Posterior vena cava (tissue), 2 donors: ENCODE measurements at places on chromosomes 12 and 14.

DNA sequence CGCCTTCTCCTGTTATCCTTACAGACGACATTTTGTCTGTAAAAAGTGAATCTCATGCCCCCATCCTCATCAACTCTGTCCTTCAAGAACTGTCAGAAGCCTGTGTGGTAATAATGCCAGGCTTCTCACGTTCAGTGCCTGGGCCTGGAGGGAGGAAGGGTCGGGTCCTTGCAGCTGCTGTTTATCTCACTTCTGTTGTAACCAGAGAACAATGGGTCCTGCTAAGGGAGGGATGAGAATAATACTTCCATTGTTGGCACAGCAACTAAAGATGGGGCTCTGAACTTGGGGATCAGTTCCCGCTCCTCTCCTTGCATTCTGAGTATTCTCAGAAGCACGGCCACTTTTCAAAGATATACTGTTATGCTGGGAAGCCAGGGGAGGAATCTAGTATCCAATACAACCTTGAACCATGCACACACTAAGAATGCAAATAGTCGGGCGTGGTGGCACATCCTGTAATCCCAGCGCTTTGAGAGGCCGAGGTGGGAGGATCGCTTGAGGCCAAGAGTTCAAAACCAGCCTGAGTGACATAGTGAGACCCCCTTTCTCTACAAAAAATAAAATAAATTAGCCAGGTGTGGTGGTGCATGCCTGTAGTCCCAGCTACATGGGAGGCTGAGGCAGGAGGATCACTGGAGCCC lies 38.8 kb upstream of the NINJ2 start:
- DNase-seq, result no peak

DNA sequence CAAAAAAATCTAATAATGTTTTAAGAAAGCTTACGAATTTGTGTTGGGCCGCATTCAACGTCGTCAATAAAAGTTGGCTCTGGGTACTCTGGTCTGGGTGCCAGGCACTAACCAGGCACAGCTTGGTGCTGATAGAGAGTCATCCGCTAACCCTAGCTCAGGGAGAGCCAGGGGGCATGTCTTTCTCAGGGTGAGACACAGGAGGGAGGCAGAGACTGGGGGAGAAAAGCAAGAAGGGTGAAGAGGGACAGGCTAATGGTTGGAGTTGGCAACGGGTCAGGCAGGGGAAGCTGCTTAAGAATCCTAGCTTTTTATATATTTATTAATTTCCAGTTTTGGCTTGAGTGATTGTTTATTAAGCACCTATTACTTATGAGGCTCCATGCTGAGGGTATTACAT lies 105.0 kb downstream of the CMKLR1 start:
- no peak for DNase-seq

DNA sequence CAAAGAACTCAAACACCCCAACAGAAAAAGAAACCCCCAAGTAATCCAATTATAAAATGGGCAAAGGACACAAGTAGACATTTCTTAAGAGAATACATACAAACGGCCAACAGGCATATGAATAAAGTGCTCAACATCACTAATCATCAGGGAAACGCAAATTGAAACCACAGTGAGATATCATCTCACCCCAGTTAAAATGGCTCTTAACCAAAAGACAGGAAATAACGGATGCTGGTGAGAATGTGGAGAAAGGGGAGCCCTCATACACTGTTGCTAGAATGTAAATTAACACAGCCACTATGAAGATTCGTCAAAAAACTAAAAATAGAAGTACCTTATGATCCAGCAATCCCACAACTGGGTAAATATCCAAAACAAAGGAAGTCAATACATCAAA lies 52.4 kb downstream of the CLMN start:
- DNase-seq, result no peak

DNA sequence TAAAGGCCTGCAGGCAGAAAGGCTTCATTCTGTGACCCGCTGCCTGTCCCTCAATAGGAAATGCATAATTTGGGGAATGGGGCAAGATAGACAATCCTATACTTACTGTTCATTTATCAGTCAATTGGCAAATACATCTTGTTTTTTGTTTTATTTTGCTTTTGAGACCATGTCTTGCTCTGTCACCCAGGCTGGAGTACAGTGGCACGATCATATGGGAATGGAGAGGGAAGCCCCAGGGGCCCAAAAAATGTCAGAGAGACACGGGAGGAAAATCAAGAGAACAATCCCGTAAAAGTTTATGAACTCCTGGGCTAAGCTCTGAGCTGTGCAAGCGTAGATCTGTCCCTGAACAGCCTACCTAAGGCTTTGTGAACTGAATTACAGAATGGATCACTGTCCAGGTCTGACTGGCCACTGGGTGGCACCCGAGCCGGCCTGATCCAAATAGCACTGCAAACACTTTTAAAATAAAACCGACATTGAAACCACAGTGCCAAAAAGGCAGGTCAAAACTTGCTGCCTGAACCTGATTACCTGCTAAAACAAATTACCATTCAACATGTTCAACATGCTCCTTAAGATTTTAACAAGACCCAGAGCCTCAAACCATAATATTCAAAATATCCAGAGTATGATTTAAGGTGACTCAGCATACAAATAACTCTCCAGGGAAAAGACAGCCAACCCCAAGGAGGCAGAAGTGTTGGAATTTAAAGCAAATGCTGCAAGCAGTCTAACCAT lies 11.8 kb downstream of the COPS7A start:
- peak; percentile 84 for DNase-seq

DNA sequence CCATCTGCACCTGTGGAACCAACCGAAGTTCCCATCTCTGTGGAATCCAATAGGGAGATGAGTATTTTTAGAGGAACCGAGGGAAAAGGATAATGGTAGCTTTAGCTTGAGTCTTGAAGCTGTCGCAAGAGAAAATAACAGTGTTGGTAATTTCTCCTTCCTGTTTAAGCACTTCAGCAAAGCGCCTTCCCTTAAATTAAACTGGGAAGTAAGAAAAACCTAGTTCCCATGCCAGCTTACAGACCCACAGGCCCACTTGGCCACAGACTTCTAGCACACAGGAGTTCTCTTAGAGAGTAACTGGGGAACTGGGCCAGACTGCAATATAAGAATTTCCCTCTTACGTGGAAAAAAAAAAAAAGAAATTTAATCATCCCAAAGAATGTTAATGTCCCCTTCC lies 223.8 kb downstream of the EFCAB11 start:
- no peak for DNase-seq

- DNase-seq, result no peak
Measured at GRCh38 chr14:64915797-64916196, 1.5 kb downstream of the CHURC1 start.

GRCh38 chr12:6494258-6494743 lies 399 bp downstream of the NCAPD2 start:
- no peak for DNase-seq

GRCh38 chr14:73269729-73270531 lies 32.6 kb downstream of the PAPLN start:
- no peak for DNase-seq

DNA sequence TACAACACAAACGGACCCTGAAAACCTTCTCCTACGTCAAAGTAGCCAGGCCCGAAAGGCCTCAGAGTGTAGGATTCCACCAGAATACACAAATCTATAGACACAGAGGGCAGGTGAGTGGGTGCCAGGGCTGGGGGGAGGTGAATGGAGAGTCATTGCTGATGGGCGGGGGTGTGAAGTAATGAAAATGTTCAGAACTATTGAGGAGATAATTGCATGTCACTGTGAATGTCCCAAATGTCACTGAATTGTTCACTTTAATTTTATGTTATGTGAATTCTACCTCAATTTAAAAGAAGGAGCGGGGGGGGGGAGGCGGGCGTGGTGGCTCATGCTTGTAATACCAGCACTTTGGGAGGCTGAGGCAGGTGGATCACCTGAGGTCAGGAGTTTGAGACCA lies 36.0 kb downstream of the P2RX4 start:
- no peak for DNase-seq

DNA sequence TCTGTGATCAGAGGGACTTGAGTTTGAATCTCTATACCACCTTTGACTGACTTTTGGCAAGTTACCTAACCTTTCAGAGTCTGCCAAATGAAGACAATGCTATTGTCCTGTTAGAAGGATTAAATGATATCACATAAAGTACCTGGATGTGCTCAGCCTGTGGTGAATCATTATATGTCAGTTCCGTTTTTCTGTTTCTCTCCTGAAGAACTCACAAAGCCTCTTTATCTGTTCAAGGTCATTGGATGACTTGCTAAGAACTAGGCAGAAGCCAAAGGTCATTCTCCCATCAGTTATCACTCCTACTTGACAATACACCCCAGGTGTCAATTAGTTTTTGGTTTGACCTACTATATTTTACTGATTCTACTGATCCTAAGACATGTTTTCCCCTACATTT lies 174.6 kb downstream of the CACNA1C start:
- no peak for DNase-seq

DNA sequence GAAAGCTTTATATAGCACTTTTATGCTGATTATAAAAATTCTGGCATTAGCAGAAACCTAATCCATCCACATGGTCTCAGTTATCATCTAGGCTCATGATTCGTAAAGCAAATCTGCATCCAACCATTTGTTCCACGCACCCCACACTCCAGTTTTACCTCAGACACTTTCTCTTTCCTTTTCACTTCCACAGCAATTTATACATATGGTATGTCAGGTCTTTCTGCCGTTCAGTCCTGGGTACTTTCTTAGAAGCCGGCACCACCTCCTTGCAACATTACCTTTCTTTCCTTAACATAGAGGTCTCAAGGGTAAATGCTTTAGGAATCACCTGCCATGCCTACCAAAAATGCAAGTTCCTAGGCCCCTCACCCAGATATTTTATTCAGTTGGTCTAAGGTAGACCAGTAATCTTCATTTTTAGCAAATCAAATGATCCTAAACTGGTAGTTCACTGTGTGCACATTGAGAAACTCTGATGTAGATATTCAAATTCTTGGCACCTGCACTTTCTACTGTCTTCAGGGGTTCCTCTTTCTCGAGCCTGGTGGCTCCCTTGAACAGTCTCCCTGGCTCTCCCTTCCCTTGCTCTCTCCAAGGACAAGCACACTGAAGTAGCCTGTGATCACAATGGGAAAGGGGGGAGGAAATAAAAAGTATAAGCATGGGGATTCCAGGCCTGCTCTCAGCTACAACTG lies 2.8 kb upstream of the KRAS start:
- DNase-seq, result no peak

GRCh38 chr12:53096089-53096741 lies 1.3 kb upstream of the IGFBP6 start:
- DNase-seq, result peak; percentile 95

- DNase-seq, result no peak
Measured at GRCh38 chr12:75933101-75933500, 98.5 kb downstream of the PHLDA1 start.

DNA sequence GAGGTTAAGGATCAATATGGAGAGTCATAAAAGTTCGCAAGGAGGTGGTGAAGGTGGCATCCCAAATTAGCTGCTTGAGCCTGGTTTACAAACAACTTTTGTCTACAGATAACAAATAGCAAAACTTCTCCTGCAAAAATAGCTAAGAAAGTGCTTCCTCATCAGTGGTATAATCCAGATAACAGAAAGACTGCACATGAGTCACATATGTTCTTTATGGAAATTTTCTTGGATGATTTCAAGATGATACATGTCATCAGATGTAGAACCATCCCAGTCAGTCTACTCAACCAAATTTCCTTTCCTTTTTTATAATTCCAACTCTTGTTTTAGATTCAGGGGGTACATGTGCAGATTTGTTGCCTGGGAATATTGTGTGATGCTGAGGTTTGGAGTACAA lies 133.0 kb downstream of the BTG1 start:
- DNase-seq, result no peak

DNA sequence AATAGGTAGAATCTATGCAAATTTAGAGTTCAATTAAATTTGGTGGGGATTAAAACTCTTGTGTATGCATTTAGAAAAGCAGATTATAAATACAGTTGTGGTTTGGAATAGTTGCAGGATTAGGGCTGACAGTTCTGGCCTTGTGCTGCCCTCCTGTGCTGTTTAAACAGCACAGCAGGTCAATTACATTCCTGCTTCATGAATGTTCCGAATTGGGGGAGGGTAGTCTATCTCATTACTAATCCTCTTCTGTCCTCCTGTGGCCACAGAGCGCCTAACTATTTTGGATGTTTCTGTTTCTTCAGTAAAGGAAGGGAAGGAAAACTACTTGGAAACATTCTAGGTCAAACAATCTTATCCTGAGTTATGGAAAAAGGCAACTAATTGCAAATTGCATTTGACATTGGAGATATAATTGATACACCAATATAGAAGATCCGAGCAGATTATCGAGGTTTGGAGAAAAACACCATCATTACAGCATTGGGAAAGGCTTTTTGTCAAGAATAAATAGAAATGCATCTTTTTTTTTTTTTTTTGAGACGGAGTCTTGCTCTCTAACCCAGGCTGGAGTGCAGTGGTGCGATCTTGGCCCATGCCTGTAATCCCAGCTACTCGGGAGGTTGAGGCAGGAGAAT lies 8.7 kb upstream of the GPR19 start:
- no peak for DNase-seq

- no peak for DNase-seq
Measured at GRCh38 chr12:121574025-121574424, 6.8 kb downstream of the KDM2B start.

DNA sequence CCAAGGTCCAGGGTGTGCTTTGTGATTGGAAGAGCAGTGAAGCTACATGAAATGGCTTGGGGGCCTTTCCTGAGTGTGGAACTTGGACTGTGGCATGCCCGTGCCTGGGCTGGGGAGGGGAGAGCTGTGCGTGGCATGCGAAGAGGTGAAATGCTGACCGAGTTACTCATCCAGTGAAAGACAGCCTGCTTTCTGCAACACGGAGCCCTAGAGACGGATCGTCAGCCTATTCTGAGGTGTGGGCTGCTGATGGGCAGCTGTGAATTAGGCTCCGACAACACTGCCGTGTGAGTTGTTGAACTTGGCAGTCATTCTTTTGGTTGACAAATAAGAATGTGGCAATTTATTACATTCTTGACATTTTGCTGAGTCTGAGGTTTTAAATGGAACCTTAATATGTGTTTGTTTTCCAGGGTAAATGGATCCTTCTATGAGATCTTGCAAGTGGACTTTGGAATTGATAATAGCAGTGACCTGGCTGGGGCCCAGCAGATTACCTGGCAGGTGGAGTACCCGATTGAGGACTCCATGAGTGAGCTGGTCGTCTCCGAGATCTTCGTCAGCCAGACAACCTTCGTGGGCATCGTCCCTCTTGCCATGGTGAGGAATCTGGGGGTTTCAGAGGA lies 453.9 kb downstream of the AACS start:
- DNase-seq, result no peak

GRCh38 chr14:94424371-94424770 lies 28.2 kb downstream of the SERPINA11 start:
- DNase-seq, result no peak
